ENCODE measurements at places on chromosomes 4 and X.

- no peak overlapping the region for H3K4me3 ChIP-seq
- no peak for DNase-seq
- peaks cover 17% of the 10 kb centered on the region for H3K27me3 ChIP-seq
- H3K36me3 ChIP-seq, result no peaks in the 10 kb centered on the region
These were observed 231.5 kb upstream of the ATP6AP2 start for GRCh38 chrX:40349251-40349650.

DNA sequence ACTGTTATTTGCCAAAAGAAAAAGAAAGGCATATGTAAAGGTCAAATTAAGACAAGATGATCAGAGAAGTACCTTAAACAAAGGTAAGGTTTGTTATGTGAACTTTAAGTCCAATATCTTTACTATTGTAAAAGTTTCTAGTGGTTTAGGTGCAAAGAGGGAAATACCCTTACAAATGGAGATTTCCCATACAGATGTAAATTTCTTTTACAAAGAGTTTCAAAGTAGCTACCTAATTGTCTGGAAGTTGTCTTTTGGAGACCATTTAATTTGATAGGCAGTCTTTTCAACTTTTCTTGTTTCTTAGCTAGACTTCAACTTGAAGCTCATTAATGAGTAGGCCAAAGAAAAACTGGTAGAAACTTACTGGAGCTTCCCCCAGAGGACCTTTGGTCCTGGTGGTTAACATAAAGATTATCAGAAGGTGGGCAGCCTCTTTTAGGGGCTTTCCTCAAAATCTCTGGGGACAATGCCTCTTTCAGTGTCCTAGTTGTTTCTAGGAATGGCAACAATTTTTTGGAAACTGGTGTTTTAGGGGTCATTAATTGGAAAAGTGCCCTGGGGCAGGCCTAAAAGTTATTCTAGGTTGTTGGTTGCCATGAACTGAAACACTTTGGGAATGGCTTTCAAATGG, 297.3 kb downstream of the GUCY2F start:
- DNase-seq, result no peak
- peaks cover 10% of the 10 kb centered on the region for H3K27me3 ChIP-seq
- no peak overlapping the region for H3K27ac ChIP-seq
- no peak overlapping the region for H3K4me3 ChIP-seq

- no peak overlapping the region for H3K27ac ChIP-seq
- DNase-seq, result no peak
- no peak overlapping the region for H3K4me3 ChIP-seq
These were observed 115.0 kb upstream of the PRKG2 start for GRCh38 chr4:81330018-81330417.

DNA sequence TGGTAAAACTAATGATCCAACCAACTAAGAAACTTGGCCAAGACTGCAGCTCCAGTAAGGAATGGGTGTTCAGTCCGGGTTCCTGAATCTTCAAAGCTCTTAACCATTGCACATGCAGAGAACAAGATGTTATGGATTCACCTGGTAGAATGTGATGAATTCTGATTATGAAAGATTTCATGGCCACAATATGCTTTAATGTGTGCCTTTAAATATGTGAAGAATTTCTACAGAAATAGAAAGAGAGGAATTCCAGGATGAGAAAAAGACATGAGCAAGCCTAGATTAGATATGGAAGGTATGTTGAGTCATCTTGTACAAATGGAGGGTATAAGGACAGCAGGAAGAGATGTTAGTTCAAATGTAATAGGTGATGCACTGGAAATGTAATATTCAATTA, 472.2 kb upstream of the TENM3 start:
- no peaks in the 10 kb centered on the region for H3K36me3 ChIP-seq
- no peak overlapping the region for H3K4me3 ChIP-seq
- DNase-seq, result no peak
- H3K27ac ChIP-seq, result no peak overlapping the region
- no peaks in the 10 kb centered on the region for H3K27me3 ChIP-seq
- H3K4me1 ChIP-seq, result no peaks in the 10 kb centered on the region

GRCh38 chrX:130829526-130830515, 73.2 kb downstream of the ENOX2 start:
- no peak overlapping the region for H3K27ac ChIP-seq
- no peaks in the 10 kb centered on the region for H3K27me3 ChIP-seq
- no peak for DNase-seq

DNA sequence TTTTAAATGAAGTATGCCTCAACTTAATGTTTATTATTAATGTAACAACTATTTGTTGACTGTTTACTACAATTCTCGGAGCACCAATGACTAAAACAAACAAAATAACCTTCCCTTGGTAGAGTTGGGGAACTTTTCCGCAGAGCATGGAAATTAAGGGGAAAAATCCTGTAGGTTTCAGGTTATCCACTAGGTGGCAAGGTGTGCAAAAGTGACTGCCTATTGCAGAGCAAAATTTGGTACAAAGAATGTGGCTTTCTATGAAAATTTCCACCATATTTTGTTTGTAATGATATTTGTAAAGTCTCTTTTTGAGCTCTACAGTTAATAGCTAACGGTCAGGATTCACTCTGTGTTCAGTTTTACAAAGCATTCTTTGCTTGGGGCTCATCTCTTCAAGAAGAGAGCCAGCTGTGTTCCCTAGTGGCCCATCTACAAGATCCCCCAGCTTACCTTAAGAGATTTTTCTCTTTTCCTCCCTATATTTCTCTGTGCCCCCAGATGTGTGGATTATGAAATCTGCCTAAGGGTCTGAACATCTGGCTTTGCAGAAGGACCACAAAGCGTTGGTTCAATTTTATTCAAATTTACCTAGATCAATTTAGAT, 61.1 kb downstream of the FBXO8 start:
- peaks cover 5% of the 10 kb centered on the region for H3K4me1 ChIP-seq
- peaks cover 64% of the 10 kb centered on the region for H3K27me3 ChIP-seq
- no peaks in the 10 kb centered on the region for H3K36me3 ChIP-seq
- no peak for DNase-seq
- H3K4me3 ChIP-seq, result no peak overlapping the region
- H3K27ac ChIP-seq, result no peak overlapping the region

GRCh38 chrX:124862301-124862700, 457.4 kb upstream of the TEX13C start:
- H3K27ac ChIP-seq, result no peak overlapping the region
- no peaks in the 10 kb centered on the region for H3K4me1 ChIP-seq
- no peak overlapping the region for H3K4me3 ChIP-seq
- peaks cover 6% of the 10 kb centered on the region for H3K36me3 ChIP-seq

DNA sequence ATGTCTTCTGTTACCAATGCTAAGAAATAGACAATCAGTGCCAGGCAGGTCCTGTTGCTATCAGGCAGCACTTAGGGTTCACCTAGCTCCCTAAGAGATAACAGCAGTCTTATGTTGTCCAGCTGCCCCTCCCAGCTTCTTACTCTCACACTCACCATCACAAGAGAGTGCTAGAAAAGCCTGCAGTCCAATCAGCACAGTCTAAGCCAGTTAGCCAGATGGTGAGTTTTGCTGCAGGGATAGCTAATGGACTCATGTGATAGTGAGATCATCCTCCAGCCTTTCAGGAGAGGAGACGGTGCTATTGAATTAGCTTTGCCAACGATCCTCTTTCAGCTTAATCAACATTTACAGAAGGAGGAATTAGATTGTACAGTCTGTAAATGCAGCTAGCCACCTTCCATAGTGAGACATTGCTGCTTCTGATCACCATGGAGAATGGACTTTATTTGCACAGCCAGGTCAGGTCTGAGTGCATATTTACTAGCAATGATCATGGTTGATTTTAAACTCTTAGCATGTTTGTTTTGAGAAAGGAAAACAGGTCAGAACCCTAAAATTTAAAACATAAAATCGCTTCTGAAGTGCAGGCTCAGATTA, 438.3 kb downstream of the CENPC start:
- DNase-seq, result no peak
- no peaks in the 10 kb centered on the region for H3K4me1 ChIP-seq
- no peak overlapping the region for H3K4me3 ChIP-seq
- no peak overlapping the region for H3K27ac ChIP-seq
- no peaks in the 10 kb centered on the region for H3K36me3 ChIP-seq

DNA sequence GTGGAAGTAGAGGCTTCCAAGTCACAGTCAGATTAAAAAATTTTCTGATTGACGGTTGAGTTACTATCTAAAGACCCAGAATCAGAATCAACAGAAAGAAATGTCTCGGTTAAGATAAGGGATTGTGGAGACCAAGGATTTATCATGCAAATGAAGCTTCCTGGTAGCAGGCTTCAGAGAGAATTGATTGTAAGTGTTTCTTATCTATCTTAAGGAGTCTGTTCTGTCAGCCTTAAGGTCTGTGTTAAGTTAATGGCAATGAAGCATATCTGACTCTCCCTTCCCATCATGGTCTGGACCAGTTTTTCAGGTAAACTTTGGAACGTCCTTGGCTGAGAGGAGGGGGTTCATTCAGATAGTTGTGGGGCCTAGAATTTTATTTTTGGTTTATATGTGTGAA, 780.2 kb downstream of the FAM133A start:
- no peak overlapping the region for H3K27ac ChIP-seq
- no peaks in the 10 kb centered on the region for H3K27me3 ChIP-seq
- H3K4me3 ChIP-seq, result no peak overlapping the region

DNA sequence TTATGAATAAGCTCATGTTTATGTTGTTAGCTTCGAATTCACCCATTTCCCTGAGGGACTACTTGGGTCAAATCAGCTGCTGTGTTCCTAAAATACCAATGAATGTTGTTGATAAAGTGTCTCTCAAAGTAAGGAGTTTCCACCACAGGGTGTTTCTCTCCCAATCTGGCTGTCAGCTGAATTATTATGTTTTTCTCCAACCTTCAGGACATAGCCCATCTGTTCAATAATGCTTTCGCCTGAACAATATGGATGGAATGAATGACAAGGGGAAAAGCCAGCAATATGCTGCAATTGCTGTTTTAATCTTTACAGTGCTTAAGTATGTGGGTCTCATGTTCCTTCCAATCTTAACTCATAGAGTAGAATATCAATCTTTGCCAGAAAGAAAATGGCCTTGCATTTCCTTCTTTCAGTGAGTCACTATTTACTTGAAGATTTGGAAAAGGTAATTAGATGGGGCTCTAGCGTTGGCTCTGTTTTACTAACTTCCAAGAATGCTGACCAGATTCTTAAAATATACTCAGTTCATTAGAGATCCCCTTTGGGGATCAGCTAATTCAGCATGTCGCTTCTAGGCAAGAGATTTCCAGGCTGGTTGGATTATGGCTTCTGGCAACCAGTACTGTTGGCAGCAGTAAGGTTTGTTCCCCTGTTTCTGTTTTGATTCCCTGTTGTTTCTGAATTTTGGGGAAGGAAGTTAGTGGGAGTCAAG, 410.5 kb downstream of the PPP3CA start:
- H3K27ac ChIP-seq, result no peak overlapping the region
- no peak for DNase-seq
- no peak overlapping the region for H3K4me3 ChIP-seq
- H3K27me3 ChIP-seq, result no peaks in the 10 kb centered on the region

DNA sequence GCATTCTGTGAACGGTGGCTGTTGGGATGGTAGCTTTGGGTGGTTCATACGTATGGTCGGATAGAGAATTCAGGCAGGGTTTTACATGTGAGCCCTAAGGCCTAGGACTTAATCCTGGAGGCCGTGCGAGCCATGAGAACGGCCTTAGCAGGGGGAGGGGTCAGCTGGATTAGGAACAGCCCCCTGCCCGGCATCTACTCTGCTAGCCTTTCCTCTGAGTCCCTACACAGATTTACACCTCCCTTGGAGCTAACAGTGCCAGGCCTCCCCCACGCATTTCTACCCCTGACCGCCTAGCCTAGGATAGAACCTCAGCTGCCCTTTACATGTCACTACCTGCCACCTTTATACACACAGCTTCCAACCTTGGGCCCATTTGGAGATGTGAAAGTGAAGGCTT, 7.1 kb downstream of the PRAF2 start:
- H3K27me3 ChIP-seq, result no peaks in the 10 kb centered on the region
- no peak overlapping the region for H3K27ac ChIP-seq
- no peaks in the 10 kb centered on the region for H3K36me3 ChIP-seq
- H3K4me1 ChIP-seq, result no peaks in the 10 kb centered on the region
- no peak for DNase-seq

DNA sequence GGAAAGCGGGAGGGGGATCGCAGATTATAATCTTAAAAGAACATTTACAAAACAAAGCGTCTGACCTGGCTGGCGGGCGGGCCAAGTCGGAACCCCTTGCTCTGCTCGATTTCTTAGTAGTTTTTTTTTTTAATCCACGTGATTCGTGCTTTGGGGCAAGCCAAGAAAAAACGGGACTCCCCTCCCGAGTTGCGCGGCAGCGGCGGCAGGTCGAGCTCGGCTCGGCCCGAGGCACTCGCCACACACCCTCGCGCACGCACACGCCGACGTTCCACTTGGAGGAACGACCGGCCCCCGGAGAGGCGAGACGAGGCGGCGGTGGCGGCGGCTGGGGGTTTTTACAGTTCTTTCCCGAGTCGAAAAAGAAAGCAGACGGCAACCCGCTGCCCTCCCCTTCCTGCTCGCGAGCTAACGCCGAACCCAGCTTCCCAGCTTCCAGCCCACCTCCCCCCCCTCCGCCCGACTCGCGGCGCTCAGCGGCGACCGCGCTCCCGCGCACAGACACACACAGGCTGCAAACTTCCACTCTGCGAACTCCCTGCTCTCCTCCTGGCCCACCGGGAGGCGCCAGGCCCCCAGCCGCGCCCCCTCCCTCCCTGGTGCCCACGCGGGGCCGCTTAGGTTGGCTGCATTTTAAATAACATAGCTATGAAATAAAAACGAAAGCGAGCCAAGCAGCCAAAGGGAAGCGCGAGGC, 1.2 kb downstream of the BCOR start:
- DNase-seq, result peak; percentile 87
- H3K36me3 ChIP-seq, result no peaks in the 10 kb centered on the region
- H3K4me1 ChIP-seq, result peaks cover 30% of the 10 kb centered on the region
- peaks cover 13% of the 10 kb centered on the region for H3K27me3 ChIP-seq
- H3K4me3 ChIP-seq, result peak overlapping the region; percentile 94

- H3K4me3 ChIP-seq, result no peak overlapping the region
- peaks cover 39% of the 10 kb centered on the region for H3K4me1 ChIP-seq
- DNase-seq, result no peak
- H3K27ac ChIP-seq, result peak overlapping the region; percentile 21
These were observed 9.6 kb upstream of the TMSB4X start for GRCh38 chrX:12965131-12965940.
